ENCODE measurements at places on chromosomes 7 and 10. TPM values are rescaled to one million over a fixed set of nuclear protein-coding genes. Genes with fewer than 3 reads are reported as not detected.

GRCh38 chr7:104486931-104487330 lies 158.5 kb downstream of the LHFPL3 start:
- no peak for DNase-seq

DNA sequence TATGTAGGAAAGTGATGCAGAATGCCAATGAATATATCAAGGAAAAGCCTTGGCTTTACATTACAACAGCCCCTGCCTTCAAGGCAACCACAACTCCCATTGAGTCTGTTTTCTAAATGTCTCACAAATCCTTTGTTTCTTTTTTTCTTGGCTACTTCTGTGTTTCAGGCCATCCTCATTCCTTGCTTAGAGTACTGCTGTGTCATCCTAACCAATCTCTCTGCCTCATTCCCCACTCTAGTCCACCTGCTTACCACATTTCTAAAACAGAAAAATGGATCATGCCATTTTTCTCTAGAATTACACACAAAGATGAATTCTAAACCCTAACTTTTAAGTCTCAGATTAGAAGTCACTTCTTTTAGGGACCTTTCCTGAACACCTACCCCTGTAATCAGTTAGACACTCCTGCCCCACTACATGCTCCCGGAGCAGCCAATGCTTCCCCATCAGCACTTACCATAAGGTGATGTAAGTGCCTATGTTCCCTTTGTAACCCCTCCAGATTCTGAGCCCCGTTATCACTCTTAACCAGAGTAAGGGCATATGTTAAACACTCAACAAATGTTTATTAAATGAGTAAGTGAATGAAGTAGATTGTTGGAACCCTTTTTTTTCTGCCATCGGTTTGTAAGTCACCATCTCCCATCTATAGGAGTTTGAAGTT lies 2.8 kb downstream of the BORCS7 start:
- DNase-seq, result no peak

The PDCD4 gene
- 57.7 TPM for polyA plus RNA-seq

- no peak for DNase-seq
Observed at GRCh38 chr10:70295321-70295720, 11.5 kb upstream of the NPFFR1 start.

The RUFY2 gene
- 7.4 TPM for polyA plus RNA-seq

The CNNM2 gene
- 11.8 TPM for polyA plus RNA-seq

DNA sequence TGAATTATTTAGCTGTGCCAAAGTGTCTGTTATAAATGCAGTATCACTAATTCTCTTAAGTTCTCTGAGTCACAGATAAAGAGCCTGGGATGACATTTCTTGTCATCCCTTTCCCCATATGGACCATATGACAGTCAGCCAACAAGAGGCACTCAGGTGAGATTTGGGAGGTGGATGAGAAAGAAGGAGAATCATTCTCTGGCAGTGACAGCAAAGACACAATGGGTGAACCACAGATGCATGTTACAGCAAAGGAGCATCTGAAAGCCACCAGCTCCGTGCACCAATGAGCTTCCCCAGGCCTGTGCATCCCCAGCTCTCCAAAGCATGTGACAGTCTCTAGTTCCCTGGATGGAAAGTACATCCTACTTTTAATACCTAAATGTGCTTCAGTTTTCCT lies 10.8 kb downstream of the GIMAP6 start:
- no peak for DNase-seq

DNA sequence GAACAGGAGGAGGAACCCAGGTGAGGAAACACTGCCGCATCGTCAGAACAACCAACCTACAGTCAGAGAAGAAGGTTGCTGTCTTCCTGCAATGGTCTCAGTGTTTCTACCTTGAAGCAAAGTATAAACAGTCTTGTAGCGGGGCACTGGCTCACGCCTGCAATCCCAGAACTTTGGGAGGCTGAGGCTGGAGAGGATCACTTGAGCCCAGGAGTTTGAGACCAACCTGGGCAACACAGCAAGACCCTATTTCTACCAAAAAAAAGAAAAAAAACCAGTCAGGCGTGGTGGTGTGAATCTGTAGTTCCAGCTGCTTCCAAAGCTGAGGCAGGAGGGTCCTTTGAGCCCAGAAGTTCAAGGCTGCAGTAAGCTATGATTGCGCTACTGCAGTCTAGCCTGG lies 23.4 kb downstream of the SNX8 start:
- no peak for DNase-seq

DNA sequence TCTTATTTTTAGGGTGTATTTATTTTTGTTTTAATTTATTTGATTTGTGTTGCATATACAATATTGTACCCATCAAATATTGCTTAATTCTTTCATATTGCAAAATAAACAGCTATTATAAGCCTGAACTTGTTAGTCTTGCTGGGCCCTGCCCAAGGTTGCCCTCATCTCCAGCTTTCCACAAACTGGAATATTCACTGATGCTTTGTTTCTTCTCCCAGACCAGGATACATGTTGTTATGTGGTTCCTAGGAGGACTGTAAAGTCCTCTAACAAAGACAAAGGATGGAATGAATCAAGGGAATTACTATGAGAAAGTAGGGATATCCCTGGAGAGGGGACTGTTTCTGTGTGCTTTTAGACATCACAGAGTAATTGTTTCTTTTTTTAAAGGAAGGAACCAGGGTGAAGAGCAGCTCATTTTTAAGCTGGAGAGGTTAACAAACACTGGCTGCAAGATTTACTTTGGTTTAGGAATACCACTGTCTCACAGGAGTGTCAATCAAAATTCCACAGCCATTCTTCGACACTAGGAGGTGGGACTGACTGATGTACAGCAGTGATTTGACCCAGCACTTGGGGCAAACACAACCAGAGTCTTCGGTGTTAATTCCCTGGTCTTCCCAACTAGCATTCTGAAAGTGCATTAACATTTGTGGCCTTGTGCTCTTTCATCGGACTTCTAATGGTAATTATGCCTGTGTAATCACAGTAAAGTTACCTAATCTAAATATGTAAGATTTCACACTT lies 14.8 kb upstream of the CD36 start:
- DNase-seq, result no peak

The LRRC18 gene
- polyA plus RNA-seq, result not detected

- DNase-seq, result peak; percentile 9
Observed at GRCh38 chr10:132515811-132516726, 21.5 kb upstream of the INPP5A start.

DNA sequence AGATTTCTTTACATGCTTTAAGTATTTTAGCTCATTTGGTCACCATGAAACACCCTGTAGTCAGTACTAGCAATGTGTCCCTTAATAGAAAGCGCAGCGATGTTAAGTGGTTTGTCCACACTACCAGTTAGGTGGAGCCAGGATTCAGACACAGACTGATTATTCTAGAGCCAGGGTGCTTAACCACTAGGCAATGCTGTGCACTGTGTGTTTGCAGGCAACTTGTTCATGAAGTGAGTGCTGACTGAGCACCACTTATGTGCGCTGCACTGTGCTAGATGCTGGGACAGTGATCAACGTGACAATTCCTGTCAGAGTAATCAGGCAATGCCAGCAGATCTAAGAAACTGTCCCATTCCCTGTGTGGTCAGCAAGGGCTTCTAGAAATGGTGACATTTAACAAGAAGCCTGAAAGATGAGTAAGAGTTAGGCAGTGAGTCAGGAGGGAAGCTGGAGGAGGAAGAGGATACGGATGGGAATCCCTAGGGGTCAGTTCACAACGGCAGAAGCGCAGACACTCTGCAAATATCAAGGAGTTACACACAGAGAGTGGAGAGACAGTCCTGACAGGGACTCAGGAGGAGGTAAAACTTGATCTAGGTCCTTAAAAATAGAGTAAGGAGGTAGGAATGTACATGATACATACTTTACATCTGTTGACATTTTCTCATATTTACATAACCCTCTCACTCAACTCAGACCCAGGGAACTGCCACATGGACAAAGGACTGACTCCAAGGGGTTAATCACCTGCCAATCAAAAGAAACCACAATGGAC lies 69.7 kb upstream of the EGR2 start:
- DNase-seq, result no peak

DNA sequence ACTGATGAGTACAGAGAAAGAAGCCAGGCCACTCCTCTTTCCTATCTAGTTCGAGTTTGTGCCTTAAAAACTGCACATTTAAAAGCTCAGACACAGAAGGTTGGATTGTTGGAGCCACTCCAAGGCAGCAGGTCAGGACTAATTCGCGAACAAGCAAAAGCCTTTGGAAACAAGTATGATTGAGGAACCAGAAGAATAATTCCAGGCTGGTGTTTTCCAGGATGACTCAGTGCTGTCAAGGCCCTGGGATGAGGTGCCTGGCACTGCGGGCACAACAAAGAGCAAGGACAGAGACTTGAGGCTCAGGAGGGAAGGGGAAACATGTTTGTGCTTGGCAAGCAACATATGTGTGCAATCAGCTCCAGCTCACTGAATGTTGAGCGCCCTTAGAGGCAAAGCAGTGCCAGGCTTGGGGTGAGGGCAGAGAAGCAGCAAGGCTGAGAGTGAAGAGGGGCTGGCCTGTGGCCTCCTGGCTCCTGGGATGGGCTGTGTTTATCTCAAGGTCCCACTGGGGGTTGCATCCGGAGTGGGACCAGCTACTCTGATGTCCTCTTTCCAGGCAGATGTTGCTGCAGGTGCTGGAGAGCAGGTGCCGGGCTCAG lies 44.1 kb downstream of the VSTM4 start:
- no peak for DNase-seq

DNA sequence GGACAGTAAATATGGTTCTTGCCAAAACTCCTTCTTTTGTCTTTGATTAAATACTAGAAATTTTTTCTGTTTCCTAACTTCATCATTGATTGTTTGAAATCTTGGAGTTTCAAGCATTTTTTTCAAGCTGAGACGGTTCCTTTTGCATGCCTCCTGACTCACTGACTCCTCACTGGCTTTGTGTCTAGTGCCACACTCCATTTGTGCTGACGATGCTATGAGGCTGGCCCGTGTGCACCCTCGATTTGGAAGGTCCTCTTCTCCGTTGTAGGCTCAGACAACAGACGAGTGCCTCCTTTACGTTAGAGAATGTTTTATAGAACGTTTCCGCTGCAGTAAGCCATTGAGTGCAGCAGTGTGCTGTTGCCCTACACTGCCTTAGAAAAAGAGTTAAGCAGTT lies 10.8 kb upstream of the CSGALNACT2 start:
- DNase-seq, result no peak

The GNAI1 gene
- 41.9 TPM for polyA plus RNA-seq

DNA sequence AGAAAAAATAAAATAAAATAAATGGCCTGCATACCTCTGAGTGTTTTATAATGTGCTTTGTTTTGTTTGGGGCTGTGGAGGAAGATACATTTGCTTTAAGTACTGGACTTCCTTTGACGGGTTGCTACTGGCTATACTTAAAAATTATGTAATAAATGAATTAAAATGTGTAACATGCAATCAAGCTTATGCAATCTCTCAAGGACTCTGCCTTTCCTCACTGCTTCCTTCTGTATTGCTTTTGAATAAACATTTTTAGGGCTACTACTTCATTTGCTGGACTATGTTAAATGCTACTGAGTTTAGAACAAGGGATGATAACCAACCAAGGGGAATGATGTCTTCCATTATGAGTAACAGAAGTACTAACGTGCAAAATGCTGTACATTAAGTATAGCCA lies 91.6 kb downstream of the ETV1 start:
- no peak for DNase-seq

DNA sequence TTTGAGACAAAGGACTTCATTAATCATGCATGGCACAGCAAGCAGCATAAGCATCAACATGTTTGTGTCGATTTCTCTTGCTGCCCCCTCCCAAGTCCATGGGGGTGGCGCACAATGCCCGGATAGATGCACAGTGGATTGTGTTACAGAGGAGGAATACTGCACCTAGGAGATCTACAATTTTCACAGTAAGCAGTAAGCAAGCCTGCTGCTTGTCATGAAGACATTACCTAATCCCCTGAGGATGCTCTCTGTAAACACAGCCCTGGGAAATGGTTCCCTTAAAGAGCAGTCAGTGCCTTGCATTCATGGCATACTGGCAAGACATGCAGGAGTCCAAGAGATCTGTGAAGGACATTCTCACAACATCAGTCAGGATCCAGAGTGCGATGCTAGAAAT lies 137.7 kb downstream of the ETV1 start:
- DNase-seq, result peak; percentile 27

The CHCHD3 gene
- polyA plus RNA-seq, result 77.3 TPM

DNA sequence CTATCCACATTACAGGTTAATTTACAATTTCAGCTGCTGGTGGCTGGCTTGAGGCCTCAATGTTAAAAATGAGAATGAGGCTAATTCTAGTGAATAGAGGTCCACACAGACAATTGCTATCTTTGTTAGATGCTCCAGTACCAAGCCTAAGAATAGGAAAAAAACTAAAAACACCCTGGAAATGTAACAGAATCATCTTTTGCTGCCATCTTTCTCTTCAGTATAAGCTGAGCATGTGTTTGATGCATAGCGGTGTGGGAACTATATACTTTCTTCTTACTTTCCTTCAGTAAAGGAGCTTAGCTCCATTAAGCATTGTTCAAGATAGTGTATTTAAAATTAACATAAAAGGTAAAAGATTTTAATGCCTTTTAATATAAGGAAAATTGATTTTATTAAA lies 5.6 kb downstream of the TMEM229A start:
- DNase-seq, result no peak

- no peak for DNase-seq
Observed at GRCh38 chr7:154748089-154748786, 254.7 kb downstream of the PAXIP1 start.

The AKR1C2 gene
- polyA plus RNA-seq, result 11.8 TPM

GRCh38 chr7:77456696-77457095 lies 40.5 kb upstream of the GSAP start:
- DNase-seq, result no peak

GRCh38 chr10:122336961-122337360 lies 37.5 kb upstream of the PLEKHA1 start:
- no peak for DNase-seq
